Upper lobe of left lung (tissue), 6 donors: ENCODE measurements at places on chromosomes 1 and 21. TPM values are rescaled to one million over a fixed set of nuclear protein-coding genes. Genes with fewer than 3 reads are reported as not detected.

GRCh38 chr1:115166531-115167091 is 77.3 kb upstream of the TSPAN2 start:
- H3K27me3 ChIP-seq: no peaks in the 10 kb centered on the region
- H3K4me3 ChIP-seq: no peak overlapping the region
- no peaks in the 10 kb centered on the region for H3K36me3 ChIP-seq
- DNase-seq: no peak
- H3K4me1 ChIP-seq: no peaks in the 10 kb centered on the region
- H3K27ac ChIP-seq: no peak overlapping the region

GNG4 gene
- total RNA-seq: not detected

A3GALT2 gene
- total RNA-seq: 0.91 TPM

ARHGEF2 gene
- 205 TPM for total RNA-seq
